ENCODE measurements at places on chromosomes 16 and 17.

DNA sequence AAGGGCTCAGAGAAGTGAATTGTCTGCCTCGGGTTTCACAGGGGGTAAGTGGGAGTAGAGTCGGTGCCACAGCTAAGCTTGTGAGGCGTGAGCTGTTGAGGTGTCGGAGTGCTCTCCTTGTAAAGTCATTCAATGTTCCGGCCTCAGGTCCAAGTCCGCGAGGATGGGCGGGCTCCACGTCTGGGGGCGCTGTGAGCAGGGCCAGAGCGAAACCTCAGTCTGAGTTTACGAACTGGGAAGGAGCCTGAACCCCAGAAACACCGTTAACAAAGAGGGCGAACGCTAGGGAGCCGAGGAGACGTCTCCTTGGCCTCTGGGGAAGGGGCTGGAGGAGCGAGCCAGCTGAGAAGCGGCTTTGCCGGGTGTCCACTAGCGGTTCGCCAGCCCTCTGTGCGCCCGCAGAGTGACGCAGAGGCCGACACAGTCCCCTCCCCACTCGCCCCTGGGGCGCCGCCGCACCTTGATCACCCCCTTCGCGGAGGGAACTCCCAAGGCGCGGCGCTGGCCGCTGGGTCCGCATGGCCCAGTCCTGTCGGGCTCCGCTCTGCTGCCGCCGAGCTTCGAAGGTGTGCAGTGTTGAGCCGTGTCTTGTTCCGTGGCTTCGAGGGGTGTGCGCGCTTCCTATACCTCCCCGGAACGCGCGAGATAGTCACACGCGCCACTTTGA lies 4.9 kb downstream of the IRX3 start:
- no peak for DNase-seq

- peak; percentile 86 for DNase-seq
These were observed 63.5 kb upstream of the PVALEF start for GRCh38 chr17:81101614-81102306.

DNA sequence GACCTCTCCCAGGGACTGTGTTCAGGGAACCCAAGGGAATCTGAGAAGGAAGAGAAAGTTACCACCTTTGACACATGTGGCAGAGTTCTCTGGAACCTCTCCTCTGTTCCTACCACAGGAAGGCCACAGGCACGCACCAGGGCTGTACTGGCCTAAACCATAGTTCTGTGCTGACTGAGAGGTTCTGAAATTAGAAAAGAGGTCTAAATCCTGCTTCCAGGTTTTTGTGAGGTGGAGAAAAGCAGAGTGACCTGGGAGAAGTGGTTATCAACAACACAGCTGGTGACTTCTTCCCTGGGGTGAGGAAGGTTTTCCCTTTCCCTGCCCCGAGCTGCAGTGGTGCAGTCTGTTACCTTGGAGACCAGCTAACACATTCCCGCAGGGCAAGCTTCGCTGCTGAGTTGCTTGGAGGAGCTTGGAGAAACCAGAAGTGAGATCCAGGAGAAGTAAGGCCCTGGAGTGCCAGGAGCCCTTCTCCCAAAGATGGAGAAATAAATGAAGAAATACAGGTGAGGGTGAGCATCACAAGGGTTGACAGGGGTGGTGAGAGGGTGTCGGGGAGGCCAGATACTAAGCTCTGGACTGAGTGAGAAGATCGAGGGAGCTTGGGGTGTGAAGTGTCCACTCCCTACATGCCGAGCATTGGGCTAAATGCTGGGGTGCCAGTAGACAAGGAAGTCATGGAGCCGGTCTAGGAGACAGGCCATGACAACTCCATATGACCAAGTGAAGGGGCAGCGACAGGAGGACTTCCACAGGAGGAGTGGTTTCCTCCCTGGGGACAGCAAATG lies at the start of gene VWA3A:
Gene VWA3A, plus strand, starts transcription at position 399 of the 791 bp plus-strand sequence. Its CDS starts 97 bp downstream, at position 496.
- DNase-seq = no peak

DNA sequence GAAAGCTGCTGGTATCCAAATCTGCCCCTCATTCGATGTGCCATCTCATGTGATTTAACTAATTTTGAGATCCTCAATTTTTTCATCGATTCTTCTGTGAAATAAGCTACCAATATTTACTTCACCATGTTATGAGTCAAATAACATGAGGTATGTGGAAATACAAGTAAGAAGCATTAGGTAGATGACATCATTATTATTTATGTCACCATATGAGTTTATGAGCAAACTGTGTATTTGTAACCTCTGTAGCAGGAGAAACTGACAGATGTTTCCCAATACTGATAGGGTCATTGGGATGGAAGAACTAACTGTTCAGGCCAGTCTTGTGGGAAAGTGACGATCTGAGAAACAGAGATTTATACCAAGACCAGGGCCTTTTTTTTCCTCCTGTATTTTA lies 229.4 kb upstream of the GOT2 start:
- DNase-seq = no peak

DNA sequence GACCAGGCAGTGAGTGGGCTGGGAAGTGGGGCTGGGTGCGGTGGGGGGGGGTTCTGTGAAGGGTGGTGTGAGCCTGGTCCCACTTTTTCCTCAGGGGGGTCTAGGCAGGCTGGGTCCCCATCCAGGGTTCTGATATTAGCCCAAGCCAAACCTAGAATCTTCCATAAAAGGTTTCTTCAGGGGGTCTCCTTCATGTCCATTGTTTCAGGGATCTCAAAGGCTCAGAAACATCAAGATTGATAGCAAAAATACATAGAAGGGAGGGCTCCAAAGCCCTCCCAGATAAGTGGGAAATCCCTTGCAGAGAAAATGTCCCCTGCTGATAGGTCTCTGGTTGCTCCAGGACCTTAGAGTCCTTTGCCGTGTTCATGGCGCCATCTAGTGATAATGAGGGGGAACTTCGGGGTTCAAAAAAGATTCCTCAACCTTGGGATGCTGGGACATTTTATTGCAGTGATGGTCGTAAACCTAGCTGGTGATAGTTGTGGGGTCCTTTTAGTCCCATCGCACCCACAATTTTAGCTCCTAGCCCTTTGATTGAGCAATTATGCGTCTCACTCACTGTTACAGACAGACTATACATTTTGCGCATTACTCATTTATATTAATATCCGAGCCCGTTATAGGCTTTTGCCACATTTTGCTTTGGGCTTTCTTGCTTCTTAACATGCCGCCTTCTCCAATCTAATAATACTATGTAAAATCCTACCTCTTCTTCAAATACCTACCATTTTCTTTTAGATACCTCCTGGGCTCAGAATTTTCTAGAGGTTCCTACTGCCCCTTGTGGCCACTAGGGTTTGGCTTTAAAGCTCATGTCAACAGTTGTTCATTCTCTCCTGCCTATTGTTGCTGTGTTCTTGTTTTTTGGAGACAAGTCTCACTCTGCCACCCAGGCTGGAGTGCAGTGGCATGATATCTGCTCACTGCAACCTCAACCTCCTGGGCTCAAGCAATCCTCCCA lies 35.1 kb downstream of the IGF2BP1 start:
- peak; percentile 32 for DNase-seq

DNA sequence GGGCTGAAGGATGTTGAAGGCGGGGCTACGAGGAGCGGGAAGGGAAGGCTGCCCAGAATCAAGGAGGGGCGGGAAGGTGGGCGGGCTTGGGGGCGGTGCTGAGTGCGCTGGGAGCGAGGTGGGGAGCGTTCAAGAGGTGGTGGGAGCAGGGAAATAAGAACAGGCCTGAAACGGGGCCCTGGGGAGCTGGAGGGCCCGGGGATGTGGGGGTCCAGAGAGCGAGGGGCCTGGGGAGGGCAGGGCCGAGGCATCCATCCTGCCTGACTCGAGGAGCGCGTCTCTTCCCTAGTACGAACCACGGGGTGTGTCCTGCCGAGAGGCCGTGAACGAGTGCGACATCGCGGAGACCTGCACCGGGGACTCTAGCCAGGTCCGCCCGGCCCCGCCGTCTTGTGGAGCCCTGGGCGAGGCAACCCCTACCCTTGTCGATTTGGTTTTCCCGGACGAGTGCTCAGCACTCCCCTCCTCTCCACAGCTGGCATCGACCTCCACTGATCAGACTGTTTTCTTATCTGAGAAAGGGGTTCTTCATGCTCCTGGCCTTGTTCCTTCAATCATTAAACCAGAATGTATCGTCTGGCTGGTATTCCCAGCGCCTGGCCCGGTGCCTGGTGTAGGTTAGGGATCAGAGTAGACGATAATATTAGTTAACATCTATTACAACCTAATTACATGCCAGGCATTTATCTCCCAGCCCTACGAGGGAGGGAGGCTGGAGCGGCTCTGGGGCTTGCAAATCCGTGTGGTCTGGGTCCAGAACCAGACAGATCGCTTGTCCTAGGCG lies 17.2 kb downstream of the ADAM11 start:
- DNase-seq = no peak

- DNase-seq = no peak
These were observed 188.5 kb upstream of the CDH8 start for GRCh38 chr16:62224646-62225209.

DNA sequence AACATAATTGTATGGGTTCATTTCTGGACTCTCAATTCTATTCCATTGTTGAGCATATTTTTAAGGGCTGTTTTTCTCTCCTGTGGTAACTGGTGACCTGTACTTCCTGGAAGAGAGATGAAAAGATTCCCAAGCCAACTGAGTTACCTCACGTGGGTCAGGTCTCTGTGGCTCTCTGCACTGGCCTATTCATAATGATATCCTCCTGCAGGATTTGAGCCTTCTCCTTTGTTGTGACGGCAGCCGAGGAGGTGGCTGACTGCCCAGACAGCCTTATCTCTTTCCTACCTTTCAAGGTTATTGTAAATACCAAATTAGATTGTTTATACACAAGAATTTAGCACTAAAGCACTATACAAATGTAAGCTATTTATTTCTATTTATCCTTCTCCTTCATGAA lies 2.7 kb upstream of the ACE start:
- no peak for DNase-seq

DNA sequence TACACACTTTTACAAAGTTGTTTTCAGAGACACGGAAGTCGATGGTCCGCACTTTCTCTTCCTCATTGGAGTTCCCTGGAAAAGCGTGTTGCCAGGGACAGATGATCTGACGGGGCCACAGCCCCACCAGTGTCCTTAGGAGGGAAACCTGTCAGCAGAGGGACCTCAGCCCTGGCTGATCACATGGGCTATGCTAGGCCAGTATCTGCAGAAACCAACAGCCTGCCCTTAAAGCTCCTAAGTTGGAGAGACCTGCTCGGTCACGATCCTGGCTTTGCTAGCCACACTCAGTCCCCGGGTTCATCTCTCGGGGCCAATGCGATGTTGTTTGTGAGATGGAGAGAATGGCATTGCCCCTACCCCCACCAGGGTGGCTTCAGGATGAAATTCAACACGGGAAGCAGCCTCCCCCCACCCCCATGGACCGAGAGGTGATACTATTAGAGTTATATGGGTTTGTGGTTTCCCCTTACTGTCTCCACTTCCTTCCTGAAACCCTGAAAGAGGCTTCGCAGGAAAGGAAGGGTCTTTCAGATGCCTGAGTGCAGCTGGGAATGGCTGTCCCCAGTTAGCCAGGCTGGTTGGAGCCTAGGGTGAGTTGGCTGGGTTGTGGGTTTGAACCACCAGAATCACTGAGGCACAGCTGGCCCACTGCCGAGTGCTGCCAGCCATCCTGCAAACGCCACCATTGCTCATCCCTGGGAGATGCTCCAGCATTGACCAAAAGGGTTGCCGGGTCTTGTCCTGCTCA lies 16.6 kb downstream of the RMI2 start:
- DNase-seq = no peak

DNA sequence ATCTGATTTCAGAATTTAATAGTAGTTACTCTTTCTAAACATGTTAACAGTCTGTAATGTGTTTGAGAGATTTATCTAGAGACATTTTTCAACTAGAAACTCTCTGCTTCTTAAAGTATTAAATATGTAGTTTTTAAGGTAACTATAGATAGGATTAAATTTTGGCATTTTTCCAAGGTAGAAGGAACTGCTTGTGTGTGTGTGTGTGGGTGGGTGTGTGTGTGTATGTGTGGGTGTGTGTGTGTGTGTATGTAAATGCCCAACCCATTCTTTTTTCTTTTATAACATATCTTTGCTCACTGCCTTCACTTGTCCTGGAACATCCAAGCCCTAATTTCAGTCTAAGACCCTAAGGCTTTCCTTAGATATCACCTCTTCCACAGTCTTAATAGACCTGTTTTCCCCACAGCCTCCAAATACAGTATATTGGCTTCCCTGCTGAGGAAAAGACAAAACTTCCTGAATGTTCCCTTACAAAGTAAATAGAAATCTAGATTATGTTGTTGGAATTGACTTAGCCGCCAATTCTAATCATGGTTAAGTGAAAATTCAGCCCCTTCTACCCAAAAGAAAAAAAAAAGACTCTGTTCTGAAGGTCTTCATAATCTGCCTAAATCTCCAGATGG lies 33.5 kb downstream of the NUP93 start:
- DNase-seq = no peak

GRCh38 chr17:57105591-57105990 lies 20.5 kb downstream of the AKAP1 start:
- DNase-seq = no peak

- no peak for DNase-seq
These were observed 436.2 kb upstream of the ZFHX3 start for GRCh38 chr16:73483934-73484711.

DNA sequence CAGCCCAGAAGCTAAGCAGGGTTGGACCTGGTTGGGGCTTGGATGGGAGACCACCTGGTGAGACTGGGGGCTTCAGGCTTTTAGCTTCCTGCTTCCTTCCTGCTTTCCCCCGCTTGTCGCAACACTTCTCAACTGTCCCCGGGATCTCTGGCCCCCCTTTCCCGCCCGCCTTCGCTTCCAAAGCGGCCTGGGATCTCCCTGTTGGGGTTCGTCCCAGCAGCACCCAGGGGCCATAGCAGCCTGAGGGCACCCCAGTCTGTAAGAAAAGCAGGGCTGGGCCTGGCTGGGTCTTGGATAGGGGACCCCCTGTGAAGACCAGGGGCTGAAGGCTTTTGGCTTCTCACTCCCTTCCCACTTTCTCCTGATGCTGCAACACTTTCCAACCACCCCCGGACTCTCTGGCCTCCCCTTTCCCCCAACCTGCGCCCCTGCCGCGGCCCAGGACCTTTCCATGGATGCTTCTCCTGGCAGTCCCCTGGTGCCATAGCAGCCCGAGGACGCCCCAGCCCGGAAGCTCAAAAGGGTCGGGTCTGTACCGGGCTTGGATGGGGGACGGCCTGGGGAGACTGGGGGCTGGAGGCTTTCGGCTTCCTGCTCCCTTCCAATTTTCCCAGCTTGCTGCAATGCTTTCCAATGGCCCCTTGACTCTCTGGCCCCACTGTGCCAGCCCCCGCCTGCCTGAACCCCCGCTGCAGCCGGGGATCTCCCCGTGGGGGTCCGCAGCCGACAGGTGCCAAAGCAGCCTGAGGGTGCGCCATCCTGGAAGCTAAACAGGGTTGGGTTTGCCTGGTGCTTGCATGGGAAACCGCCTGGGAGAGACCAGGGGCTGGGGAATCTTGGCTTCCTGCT lies 2276.2 kb downstream of the TP53TG3F start:
- no peak for DNase-seq

GRCh38 chr17:50174444-50174843 lies 8.6 kb downstream of the SGCA start:
- DNase-seq = no peak

- DNase-seq = no peak
These were observed 14.4 kb downstream of the KIF2B start for GRCh38 chr17:53837131-53837530.

- peak; percentile 16 for DNase-seq
These were observed 9.8 kb upstream of the RABEP1 start for GRCh38 chr17:5272322-5272721.

- no peak for DNase-seq
These were observed 1199.3 kb downstream of the CDH11 start for GRCh38 chr16:63922560-63922959.

GRCh38 chr17:69975808-69976207 lies 99.2 kb upstream of the KCNJ16 start:
- DNase-seq = no peak

GRCh38 chr16:70590722-70591415 lies 55.5 kb upstream of the IL34 start:
- no peak for DNase-seq

- no peak for DNase-seq
These were observed 4.8 kb downstream of the LIMD2 start for GRCh38 chr17:63694950-63695773.
